ENCODE measurements at places on chromosomes 12 and 14. TPM values are rescaled to one million over a fixed set of nuclear protein-coding genes. Genes with fewer than 3 reads are reported as not detected.

DNA sequence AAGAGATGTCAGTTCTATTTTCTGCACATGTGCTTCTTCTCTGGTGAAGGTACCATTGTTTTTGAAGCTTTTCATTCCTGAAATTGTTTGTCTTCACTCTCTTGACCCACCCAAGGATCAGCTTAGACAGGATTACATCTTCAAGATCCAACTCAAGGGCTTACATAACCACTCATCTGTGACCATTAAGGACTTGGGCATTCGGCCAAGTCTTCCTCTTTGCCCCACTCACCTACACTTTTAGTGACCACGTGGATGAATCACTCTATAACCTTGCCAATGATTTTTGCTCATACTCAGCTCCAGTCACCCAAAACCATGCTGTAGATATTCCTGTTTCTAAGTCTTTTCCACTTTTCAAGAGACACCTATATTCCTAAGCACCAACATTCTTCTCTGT lies 36.5 kb upstream of the SSTR1 start:
- no peak overlapping the region for H3K4me3 ChIP-seq
- H3K36me3 ChIP-seq = no peaks in the 10 kb centered on the region

GRCh38 chr12:105158876-105159275 lies 51.3 kb downstream of the WASHC4 start:
- peaks cover 30% of the 10 kb centered on the region for H3K36me3 ChIP-seq
- no peak overlapping the region for H3K4me3 ChIP-seq
- H3K27me3 ChIP-seq = no peaks in the 10 kb centered on the region

- no peaks in the 10 kb centered on the region for H3K36me3 ChIP-seq
- DNase-seq = no peak
- H3K4me3 ChIP-seq = no peak overlapping the region
- peaks cover 19% of the 10 kb centered on the region for H3K4me1 ChIP-seq
- no peaks in the 10 kb centered on the region for H3K27me3 ChIP-seq
Measured at GRCh38 chr12:69056743-69057515, 124.0 kb upstream of the CPM start.

GRCh38 chr12:116882742-116883141 lies 1.5 kb upstream of the HRK start:
- no peak for DNase-seq
- H3K27ac ChIP-seq = no peak overlapping the region

- no peak for DNase-seq
- H3K27me3 ChIP-seq = no peaks in the 10 kb centered on the region
- H3K27ac ChIP-seq = no peak overlapping the region
- no peak overlapping the region for H3K4me3 ChIP-seq
- H3K36me3 ChIP-seq = no peaks in the 10 kb centered on the region
Measured at GRCh38 chr12:53115891-53116648, 12.8 kb downstream of the SOAT2 start.

GRCh38 chr12:68821357-68822188 lies 13.6 kb downstream of the MDM2 start:
- H3K4me3 ChIP-seq = no peak overlapping the region
- H3K36me3 ChIP-seq = peaks cover 43% of the 10 kb centered on the region
- H3K27me3 ChIP-seq = no peaks in the 10 kb centered on the region
- no peak overlapping the region for H3K27ac ChIP-seq
- no peaks in the 10 kb centered on the region for H3K4me1 ChIP-seq

The SCN8A gene
- total RNA-seq = not detected

The KIAA0586 gene
- 13.2 TPM for total RNA-seq

DNA sequence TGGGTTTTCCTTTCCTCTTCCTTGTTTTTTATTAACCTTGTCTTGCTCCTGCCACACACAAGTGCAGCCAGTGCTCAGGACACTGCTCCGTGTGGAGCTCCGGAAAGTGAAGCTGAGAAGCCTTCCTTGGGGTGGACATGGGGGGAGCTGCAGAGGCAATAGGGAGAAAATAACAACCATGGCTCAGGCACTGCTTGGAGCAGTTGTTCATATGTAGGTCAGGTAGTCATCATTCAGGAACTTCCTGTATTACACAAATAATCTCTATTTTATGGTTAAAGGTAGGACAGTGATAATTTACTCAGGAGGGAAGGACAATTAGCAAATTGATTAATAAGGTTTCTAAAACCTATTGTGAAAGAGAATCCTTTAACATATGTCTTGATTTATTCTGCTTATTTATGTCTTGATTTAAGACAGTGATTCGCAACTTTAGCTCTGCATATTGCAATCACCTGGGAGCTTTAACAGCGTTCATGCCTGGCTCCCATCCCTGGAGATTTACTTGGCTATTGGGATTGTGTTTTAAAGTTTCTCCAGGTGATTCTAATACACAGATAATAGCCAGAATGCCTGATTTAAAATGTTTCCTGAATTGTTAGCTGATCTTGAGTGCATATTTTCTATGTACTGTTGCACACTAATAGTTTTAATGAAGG lies 92.1 kb downstream of the ETV6 start:
- no peak overlapping the region for H3K4me3 ChIP-seq
- no peaks in the 10 kb centered on the region for H3K27me3 ChIP-seq
- peaks cover 28% of the 10 kb centered on the region for H3K4me1 ChIP-seq
- no peaks in the 10 kb centered on the region for H3K36me3 ChIP-seq

DNA sequence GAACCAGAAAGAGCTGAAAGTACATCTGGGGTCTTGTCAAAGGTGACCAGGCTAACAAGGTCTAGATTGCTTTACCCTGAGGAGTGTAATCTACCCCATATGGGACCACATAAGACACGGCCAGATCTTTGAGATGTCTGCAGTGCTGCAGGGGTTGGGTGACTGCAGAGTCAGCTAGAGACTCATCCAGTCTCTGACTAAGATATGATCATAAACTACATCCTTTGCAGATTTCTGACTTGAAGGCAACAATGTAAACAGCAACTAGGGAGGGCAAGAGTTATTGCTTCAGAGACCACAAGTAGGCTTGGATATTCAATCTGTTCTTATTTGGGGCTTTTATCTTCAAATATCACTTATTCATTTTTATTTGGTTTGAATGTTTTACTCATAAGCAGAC lies 1080.5 kb upstream of the FOXG1 start:
- no peaks in the 10 kb centered on the region for H3K36me3 ChIP-seq
- H3K27ac ChIP-seq = no peak overlapping the region
- DNase-seq = no peak
- no peaks in the 10 kb centered on the region for H3K27me3 ChIP-seq

DNA sequence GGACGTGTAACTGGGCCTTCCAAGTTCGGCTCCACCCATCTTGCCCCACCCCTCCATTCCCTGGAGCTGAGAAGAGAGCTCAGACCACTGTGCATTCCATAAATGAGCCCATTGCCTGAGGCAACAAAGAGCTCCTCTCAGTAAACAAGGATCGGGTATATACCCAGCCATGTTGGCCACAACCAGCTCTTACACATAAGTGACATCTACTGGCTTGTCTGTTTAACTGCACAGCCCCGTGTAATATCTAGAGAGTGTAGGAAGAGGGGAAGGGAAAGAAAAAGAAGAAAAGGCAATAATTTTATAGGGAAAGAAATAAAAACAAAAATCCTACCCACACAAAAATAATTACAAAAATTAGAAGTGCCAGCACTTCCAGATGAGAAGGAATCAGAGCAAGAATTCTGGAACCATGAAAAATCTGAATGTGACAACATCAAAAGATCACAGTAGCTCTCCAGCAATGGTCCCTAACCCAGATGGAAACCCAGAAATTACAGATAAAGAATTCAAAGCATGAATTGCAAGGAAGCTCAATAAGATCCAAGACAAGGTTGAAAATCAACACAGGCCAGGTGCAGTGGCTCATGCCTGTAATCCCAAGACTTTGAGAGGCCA lies 308.1 kb downstream of the RPAP3 start:
- H3K4me1 ChIP-seq = peaks cover 17% of the 10 kb centered on the region
- DNase-seq = peak; percentile 57
- peak overlapping the region; percentile 25 for H3K27ac ChIP-seq
- no peaks in the 10 kb centered on the region for H3K27me3 ChIP-seq
- H3K4me3 ChIP-seq = no peak overlapping the region
- H3K36me3 ChIP-seq = no peaks in the 10 kb centered on the region

DNA sequence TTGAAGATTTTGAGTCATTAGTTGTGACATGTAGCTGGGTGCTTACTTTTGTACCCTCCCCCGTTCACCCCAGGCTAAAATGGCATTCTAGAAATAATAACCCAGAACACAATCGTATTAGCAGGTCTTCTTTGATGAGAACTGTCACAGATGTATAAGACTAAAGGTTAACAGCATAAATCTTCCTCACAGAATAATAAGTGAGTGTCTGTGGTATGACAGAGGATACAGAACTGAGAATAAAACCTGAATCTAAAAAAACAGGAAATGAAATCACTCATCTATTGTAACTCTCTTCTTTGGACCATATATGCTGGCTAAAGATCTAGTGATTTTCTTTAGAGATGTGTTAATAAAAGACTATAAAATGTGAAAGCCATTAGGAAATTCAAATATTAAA lies 746.6 kb downstream of the LRFN5 start:
- no peaks in the 10 kb centered on the region for H3K27me3 ChIP-seq
- H3K4me1 ChIP-seq = no peaks in the 10 kb centered on the region
- H3K27ac ChIP-seq = no peak overlapping the region
- H3K36me3 ChIP-seq = no peaks in the 10 kb centered on the region
- no peak overlapping the region for H3K4me3 ChIP-seq
- DNase-seq = no peak

GRCh38 chr12:82805812-82806497 lies 119.2 kb downstream of the TMTC2 start:
- H3K27me3 ChIP-seq = no peaks in the 10 kb centered on the region
- no peak overlapping the region for H3K27ac ChIP-seq
- H3K36me3 ChIP-seq = no peaks in the 10 kb centered on the region
- H3K4me1 ChIP-seq = 0 out of 2 replicates have a peak, but pooled peaks cover 5% of the 10 kb centered on the region
- H3K4me3 ChIP-seq = no peak overlapping the region
- DNase-seq = no peak

- no peaks in the 10 kb centered on the region for H3K36me3 ChIP-seq
- no peaks in the 10 kb centered on the region for H3K27me3 ChIP-seq
- no peak for DNase-seq
- H3K4me3 ChIP-seq = peak overlapping the region; percentile 82
- H3K27ac ChIP-seq = peak overlapping the region; percentile 72
Measured at GRCh38 chr12:53625373-53625945, 723 bp downstream of the ATF7 start.

The FOXN4 gene
- not detected for total RNA-seq

DNA sequence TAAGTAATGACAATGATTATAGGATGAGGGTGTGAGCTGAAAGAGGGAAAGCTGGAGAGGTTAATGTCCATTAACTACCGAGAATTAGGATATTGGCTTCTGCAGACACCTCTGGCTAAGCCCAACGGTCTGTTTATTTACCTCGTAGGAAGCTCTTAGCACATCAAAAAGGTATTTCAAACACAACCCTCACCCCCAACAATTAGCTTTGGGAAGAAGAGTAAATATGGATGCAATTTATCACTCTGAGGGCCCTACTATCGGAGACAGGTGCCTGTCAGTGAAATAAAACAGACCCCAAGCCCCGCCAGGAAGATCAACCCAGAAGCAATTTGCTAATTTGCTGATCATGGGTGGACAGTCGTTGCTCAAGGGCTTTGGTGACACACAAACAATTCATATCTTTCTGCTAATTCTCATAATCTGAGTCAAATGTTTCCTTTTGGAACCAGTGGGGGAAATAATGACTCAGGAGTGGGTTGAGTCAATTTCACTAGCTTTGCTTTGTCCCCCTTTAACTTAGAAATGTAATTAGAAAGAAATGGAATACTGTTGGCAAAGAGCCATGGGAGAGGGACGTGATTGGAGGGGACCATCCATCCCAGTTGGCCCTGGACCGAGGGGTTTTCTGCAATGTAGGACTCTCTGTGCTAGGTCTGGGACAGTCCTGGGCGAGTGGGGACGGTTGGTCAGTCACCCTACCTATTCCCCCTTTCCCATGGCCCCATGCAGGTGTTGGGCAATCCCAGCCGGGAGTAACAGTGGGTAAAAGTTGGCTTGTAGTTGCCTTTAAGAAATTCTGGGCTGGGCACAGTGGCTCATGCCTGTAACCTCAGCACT lies 99.1 kb upstream of the MED13L start:
- H3K27ac ChIP-seq = peak overlapping the region; percentile 85
- peaks cover 34% of the 10 kb centered on the region for H3K4me1 ChIP-seq
- DNase-seq = no peak
- no peaks in the 10 kb centered on the region for H3K36me3 ChIP-seq

The B4GALNT3 gene
- total RNA-seq = 8.0 TPM

The SLC7A7 gene
- total RNA-seq = 5.9 TPM

Data from PC-9 (cell line).